H4 (cell line): ENCODE measurements at places on chromosomes 1 and 21. TPM values are rescaled to one million over a fixed set of nuclear protein-coding genes. Genes with fewer than 3 reads are reported as not detected.

TAF12 gene
- total RNA-seq = 32.9 and 44.9 TPM in 2 replicates

SLC9C2 gene
- total RNA-seq = not detected in 2 replicates

IGSF21 gene
- total RNA-seq = not detected in 2 replicates

TNFRSF25 gene
- total RNA-seq = 0.10 and 0.81 TPM in 2 replicates

CFAP74 gene
- not detected in 2 replicates for total RNA-seq

SLAMF8 gene
- 0.17 TPM in 1 of 2 replicates, not detected in the other for total RNA-seq
